ENCODE measurements at places on chromosomes 5 and 9.
A peak's percentile ranks its signal among the peaks of the same experiment; 100 is the strongest.

DNA sequence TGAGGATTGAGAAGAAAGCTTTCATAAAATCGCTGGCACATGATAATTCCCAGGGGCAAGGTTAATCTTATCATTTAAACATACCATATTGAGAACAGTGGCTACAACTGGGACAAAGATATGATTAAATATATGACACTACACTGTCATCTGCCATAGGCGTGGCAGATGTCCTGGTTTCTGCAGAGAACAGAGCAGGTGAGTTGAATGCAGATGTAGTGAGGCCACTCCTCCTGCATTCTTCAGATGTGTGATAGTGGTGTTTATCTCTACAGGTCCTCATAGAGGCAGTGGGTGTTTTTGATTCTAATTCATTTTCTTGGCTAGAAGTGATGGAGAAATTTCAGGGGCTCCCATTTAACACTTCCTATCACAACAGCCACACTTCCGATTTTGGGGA is 237.0 kb upstream of the CDH9 start:
- no peak for DNase-seq

DNA sequence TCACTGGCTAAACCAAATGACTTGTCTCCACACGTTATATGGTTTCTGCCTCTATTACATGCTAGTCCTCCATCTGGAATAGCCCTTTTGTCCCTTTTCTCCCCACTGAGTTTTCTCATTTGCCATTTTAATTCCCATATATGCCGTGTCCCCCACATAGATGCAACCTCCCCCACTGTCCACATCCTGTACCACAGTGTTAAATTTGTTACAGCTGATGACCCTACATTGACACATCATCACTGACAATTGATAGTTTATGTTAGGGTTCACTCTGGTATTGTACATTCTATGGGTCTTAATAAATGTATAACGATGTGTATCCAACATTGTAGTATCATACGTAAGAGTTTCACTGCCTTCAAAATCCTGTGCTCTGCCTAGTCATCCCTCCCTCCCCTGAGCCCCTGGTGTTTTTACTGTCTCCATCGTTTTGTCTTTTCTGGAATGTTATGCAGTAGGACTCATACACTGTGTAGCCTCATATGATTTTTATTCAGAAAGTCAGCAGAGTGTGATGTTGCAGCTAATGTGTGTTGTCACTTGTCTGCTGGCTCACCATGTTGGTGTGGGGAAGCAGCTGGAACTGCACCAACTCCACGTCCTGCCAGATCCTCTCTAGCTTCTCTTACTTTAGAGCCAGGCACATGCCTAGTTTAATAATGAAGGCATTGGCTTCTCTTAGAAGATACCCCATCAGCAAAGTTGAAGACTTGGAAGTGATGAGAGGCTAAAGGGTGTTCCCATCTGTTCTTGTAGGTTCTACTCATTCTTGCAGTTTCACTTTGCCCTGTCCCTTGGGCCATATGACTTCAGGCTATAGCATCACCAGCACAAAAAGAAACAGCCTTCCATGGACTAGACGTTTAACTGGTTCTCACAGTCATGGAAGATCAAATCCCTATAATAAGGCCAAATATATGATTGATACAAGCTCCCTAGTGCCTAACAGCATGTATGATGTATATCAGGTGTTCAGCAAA is 30.2 kb downstream of the LRRC70 start:
- no peak for DNase-seq

- no peak for DNase-seq
Measured at GRCh38 chr5:102306121-102306520, 10.0 kb upstream of the SLCO4C1 start.

GRCh38 chr9:86990290-86990689 is 43.0 kb upstream of the GAS1 start:
- no peak for DNase-seq

- no peak for DNase-seq
Measured at GRCh38 chr5:179371121-179371510, 25.9 kb upstream of the ADAMTS2 start.

GRCh38 chr5:74877624-74878304 is 11.6 kb upstream of the FAM169A start:
- peak; percentile 73 for DNase-seq

DNA sequence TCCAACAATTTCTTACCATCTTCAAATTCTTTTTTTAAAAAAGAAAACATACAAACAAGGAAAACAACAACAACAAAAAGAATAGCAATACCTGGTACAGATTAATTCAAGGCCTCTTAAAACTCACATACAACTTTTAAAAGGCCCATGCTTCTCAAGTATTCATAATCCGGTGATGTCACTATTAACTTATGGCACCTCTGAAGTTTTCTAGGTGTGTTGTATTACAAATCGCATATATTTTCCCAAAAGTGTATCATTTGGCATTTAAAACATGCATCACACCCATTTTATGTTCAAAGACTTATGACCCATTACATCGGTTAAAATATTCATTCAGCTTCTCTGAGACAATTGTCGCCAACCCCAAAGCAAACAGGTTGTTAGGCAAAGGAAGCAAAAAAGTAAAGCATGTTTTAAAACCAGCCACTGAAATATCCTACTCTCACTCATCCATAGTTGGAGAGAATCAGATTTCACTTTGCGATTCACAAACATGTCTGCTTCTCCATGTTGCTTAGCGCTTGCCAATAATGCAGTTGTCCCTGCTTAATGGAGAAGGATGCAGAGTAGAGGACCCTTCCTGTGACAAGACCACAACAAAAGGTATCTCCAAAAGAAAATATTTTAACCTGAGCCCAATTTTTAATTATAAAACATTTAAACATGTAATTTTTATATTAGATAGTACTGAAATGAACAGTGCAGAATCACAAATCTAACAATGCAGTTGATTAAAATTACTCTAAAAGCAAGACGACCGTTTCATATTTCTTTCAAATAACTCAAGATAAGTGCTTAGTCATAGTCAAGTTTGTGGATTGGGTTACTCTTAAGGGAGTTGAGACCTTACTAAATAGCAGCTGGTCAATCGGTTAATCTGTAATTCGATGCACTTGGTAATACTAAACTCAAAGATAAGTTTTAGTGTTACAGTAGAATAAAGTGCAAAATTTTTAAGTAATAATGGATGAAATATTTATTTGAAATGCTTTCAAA is 1.6 kb downstream of the SKP1 start:
- no peak for DNase-seq

DNA sequence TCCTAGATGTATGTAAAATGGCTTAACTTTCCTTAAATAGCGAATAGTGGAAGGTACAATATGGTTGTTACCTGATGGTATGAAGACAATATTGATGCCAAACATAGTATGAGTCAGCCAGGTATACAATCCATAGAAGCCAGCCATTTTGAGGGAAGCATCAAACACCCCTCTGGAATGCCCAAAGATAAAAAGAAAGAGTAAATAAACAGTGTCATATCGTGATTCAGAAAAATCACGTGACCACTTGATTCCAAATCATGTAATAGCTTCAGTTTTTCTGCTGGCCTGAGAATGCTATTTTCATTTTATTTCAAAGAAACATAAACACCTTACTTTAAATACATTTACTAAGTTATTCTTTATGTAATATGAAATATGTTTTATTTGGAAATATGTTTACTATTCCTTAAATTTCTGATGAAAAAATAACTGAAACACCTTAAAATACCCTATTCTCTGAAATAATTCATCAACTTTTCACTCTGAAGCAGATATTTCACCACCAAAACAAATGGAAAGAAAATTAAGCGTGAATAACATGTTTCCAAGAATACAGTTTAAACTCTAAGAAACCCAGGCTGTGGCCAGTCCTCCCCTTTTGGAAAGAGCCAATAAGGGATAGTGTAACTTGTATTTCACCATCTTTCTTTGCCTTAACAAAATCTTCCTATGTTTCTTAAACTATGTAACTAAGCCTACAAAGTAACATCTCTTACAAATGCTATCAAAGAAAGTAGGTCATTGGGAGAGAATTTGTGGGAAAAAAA is 24.8 kb upstream of the CTNNAL1 start:
- no peak for DNase-seq

GRCh38 chr5:180139731-180140055 is 68.1 kb upstream of the RNF130 start:
- DNase-seq: no peak

GRCh38 chr9:77750284-77750683 is 102.2 kb upstream of the GNA14 start:
- DNase-seq: no peak

- DNase-seq: no peak
Measured at GRCh38 chr9:89374176-89374575, 55.9 kb downstream of the SECISBP2 start.

GRCh38 chr9:4425319-4426045 is 64.8 kb upstream of the SLC1A1 start:
- no peak for DNase-seq

GRCh38 chr9:83458530-83458929 is 79.7 kb downstream of the FRMD3 start:
- DNase-seq: no peak

DNA sequence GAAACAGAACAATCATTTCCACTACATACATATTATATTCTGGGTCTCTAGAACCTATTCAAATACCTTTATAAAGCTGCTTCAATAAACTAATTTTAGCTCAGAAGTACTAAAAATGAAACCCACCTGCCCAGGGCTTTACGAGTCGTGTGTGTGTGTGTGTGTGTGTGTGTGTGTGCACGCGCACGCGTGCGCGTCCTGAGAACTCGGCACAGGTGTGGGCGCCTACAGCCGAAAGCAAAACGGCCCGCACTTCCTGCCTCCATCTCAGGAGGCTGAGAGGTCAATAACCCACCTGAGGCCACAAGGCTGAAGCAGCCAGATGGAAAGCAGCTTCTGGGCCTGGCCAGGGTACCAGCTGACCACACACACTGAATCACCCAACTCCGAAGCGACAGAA is 3.0 kb downstream of the CLPTM1L start:
- DNase-seq: no peak

- DNase-seq: no peak
Measured at GRCh38 chr9:16001856-16002255, 449.0 kb downstream of the CCDC171 start.

- DNase-seq: no peak
Measured at GRCh38 chr5:10376544-10376943, 23.0 kb downstream of the MARCHF6 start.

DNA sequence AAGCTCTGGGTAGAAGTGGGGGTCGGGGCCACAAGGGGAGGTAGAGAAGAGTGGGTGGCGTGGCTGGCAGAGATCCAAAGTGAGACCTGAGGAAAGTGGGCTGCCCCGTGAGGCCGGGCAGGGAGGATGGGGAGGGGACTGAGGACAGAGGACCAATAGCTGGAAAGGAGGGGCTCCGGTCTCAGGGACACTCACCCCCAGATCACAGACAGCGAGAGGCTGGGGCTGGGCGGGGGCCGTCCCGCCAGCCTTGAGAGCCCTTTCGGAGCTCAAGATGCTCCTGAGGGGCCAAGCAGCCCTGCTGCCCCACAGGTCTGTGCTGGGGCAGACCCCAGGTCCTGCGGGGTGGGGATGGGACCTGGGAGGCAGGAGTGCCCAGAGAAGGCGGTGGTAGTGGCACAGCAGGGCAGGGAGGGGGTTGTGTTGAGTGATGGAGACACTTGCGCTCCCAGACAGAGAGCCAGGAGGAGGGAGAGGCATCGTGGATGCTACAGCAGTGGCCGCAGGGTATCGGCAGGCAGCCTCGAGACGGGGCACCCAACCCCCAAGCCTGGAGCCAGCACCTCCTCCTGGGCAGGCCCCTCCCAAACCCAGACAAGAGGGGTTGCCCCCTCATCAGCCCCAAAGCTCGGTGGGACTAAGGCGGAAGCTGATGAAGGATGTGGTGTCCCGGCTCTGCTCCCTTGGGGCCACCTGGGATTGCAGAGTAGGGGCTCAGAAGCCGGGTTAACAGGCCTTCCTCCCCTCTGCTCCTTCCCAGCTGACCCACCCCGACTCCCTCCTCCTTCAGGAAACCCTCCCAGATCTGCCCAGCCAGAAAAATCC is 3.4 kb downstream of the SARDH start:
- DNase-seq: no peak

DNA sequence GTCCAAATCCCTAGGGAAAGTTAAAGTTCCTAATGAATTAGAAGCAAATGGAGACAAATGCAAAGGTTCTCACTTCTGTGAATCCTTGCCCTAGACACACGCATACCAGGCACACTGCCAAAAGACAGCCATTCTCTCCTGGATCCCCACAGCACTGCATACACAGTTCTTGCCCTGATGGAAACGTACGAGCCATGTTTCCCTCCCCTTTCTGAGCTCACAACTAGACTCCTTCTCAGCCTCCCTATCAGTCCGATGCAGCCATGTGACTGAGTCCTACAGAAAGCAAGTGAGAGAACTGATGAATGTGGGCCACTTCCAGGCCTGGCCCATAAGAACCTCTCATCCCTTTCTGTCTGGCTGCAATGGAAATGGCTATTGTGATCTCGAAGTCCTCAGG is 92.0 kb downstream of the ZNF608 start:
- DNase-seq: no peak

GRCh38 chr9:105608721-105609598 is 51.0 kb downstream of the FKTN start:
- no peak for DNase-seq

DNA sequence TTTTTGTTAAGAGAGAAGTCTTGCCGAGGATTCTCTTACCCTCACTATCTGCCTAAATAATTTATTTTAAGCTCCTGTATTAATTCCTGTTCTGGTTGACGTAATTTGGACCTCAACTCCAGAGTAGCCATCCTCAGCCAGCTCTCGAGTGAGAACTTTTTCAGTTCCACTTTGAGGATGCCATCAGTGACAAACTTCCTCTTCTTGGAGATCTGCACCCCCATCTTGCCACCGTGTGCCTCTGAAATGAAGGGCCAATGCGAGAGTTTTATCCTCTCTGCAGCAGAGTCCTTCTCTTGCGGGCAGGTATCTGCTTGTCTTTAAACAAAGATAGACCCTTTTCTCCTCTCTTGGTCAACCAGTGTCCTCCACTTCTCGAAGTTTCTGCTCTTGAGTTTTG is 19.5 kb upstream of the TMEM174 start:
- no peak for DNase-seq

DNA sequence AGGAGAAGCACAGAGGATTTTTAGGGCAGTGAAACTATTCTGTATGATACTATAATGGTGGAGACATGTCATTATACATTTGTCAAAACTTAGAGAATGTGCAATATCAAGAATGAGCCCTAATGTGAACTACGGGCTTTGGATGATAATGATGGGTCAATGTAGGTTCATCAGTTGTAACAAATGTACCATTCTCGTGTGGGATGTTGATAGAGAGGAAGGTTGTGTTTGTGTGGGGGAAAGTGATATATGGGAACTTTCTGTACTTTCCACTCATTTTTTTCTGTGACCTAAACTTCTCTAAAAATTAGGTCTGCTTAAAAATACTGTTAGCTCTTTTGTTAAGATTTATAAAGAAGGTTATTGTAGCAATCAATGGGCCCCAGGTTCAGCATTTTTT is 138.9 kb downstream of the SPATA31D1 start:
- no peak for DNase-seq

DNA sequence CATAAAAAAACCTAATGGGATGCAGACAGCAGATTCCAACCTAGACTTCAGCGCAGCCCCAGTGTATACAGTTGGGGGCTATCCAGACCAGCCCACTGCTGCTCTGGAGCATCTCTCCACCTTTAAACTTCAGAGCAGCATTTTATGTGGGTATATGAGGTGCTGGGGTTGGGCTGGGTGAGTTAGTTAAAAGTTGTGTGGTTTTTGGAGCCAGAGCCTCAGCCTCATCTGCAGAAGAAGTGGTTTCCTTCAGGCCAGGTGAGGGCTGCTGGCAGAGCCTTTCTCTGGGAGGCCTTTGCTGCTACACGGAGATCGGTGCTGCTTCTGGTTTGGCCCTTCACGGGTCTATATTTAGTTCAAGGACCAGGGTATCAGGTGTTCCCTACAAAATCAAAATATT is 228.3 kb downstream of the PDZD2 start:
- no peak for DNase-seq
